ENCODE measurements at places on chromosomes 11 and 22.
A peak's percentile ranks its signal among the peaks of the same experiment; 100 is the strongest.

GRCh38 chr11:130175898-130176297 lies 16.3 kb downstream of the ST14 start:
- DNase-seq = no peak

GRCh38 chr11:29243616-29244015 lies 773.2 kb downstream of the KCNA4 start:
- DNase-seq = no peak

GRCh38 chr11:15882876-15883454 lies 473.4 kb downstream of the SOX6 start:
- DNase-seq = no peak

GRCh38 chr22:24751518-24751917 lies 23.0 kb downstream of the PIWIL3 start:
- DNase-seq = no peak

- DNase-seq = peak; percentile 15
These were observed 258.9 kb downstream of the BUD13 start for GRCh38 chr11:116513894-116514293.

- no peak for DNase-seq
These were observed 2.1 kb downstream of the ROBO4 start for GRCh38 chr11:124895471-124895971.

GRCh38 chr22:50398831-50399648 lies 55.9 kb downstream of the PPP6R2 start:
- no peak for DNase-seq

DNA sequence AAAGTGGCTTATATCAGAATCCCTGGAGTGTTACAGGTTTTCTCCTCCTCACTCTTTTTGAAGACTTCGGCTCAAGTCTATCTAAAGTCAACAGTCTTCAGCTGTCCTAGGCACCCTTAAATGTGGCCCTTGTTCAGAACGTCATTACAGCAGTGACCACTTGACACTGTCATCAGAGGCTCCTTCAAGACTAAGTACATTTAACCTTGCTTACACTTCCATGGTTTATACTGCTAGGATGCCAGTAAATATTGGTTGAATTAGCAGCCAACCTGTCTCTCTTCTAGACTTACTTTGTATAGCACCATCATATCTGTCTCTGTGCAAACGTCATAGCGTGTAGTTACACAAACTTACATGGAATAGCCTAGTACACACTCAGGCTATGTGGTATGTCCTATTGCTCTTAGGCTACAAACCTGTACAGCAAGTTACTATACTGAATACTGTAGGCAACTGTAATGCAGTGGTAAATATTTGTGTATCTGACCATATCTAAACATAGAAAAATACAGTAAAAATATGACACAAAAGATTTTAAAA lies 13.3 kb upstream of the C11orf91 start:
- DNase-seq = no peak

GRCh38 chr11:93623179-93623578 lies 38.3 kb upstream of the CEP295 start:
- DNase-seq = no peak

GRCh38 chr11:124172101-124172500 lies 11.0 kb upstream of the OR10D3 start:
- DNase-seq = no peak

GRCh38 chr11:86468169-86468568 lies 93.5 kb downstream of the CCDC81 start:
- DNase-seq = no peak

- peak; percentile 41 for DNase-seq
These were observed 4.3 kb upstream of the TRIM44 start for GRCh38 chr11:35658020-35658948.

DNA sequence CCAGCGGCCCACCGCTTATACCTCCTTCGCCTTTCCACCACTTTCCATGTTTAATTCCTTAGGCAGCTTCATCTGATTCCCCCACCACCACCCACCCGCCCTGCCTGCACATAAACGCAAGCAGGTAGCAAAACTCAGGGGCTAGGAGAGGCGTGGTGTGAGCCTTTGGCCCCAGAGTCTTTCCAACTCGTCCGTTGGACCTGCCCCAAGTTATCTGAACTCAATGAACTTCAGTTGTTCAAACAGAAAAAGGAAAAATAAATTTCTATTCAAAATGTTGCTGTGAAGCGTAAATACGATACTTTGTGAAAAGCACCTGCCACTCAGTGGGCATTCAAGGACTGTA lies 814 bp upstream of the CDON start:
- no peak for DNase-seq

DNA sequence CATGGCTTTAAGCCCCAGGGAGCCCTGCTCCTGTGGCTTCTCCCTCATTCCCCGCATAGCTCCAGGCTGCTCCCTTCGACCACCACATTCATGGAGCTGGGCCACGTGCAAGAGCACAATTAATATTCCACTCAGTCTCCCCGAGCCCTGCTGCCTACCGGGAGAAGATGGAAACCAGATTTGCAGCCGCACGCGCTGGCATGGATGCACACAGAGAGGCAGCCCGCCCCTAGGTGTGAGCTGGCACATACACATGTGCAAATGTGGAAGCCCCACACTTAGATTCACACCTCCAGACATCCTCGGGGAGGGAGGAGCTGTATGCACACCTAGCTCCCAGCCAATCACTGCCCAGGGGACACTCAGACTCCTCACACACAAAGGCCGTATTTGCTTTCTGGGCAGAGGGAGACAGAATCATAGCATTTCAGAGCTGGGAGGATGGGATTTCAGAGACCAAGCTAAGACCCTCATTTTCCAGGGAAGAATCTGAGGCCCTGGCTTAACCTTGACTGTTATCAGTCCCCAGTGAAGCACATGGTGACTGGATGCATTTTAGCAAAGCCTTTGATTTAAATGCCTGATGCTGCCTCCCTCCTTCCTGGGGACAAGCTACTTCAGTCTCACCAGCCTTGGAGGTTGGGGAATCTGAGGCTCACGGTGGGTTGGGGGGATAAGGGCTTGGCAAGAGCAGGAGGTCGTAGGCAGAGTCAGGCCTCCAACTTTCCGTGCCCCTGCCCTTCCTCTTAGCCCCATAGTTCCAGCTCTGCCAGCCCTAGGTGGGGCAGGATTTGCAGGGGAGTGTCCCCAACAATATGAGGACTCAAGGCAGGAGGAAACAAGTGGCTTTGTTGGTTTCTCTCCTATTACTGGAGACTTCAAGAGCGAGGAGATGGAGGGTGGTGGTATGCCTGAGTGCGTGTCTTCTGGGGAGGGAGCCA lies 5.3 kb upstream of the CREB3L1 start:
- DNase-seq = peak; percentile 43

DNA sequence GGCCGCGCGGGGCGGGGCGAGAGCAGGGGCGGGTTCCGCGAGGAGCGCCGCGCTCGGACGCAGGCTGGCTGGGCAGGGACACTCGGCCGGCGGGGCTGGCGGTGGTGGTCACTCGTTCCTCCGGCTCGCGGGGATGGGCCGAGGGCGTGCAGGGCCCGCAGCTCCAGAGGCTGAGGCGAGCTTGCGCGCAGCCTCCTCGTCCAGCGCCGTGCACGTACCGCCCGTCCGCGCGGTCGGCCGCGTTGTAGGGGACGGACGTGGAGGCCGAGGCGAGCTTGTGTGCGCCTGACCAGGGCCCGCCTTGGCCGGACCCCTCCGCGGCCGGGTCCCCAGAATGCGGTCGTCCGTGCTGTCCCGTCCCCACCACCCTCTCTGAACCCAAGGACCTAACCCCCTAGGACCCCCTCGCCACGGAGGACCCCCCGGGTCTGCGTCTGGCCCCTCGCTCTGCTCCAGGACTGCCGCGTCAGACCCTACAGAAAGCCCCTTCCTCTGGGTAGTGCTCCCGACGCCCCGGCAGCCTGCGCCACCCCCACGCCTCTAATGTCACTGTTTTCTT lies 569 bp upstream of the YPEL1 start:
- DNase-seq = no peak

DNA sequence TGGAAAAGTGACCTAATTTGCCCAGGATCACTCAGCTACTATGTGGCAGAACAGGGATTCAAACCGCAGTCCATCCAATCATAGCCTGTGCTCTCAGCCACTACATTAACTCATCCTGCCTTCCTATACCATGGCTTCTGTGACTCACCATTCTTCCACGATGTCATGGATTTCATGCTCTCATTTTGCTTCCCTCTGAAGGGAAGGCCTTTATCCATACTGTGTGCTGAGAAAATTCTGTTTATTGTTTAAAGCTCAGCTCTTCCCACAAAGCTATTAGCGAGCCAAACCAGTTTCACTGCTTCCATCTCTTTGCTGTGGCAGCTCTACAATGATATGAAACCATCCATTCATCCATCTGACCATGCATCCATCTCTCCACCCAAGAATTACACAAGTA lies 289.9 kb downstream of the TENM4 start:
- peak; percentile 62 for DNase-seq

GRCh38 chr11:70065318-70066135 lies 12.6 kb upstream of the ANO1 start:
- DNase-seq = no peak

- no peak for DNase-seq
These were observed 111.4 kb downstream of the SPON1 start for GRCh38 chr11:14073849-14074476.

- no peak for DNase-seq
These were observed 5.4 kb downstream of the PDE2A start for GRCh38 chr11:72668629-72669347.

DNA sequence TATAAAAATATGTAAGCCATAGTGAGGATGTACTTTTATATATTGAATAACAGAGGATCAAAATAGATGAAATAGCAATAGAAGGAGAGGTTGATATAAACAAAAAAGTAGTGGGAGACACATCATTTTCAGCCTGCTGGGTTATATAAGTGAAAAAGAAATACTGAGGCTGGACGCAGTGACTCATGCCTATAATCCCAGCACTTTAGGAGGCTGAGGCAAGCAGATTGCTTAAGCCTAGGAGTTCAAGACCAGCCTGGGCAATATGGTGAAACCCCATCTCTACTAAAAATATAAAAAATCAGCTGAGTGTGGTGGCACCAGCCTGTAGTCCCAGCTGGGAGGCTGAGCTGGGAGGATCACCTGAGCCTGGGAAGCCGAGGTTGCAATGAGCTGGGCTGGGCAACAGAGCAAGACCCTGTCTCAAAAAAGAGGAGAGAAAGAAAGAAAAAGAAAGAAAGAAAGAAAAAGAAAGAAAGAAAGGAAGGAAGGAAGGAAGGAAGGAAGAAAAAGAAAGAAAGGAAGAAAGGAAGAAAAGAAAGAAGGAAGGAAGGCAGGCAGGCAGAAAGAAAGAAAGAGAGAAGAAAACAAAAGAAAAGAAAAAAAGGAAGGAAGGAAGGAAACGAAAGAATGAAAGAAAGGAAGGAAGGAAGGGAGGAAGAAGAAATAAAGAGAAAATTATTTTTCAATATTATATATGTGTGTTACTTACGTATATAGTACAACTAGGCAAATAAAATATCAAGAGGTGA lies 7.0 kb upstream of the P2RY2 start:
- no peak for DNase-seq

DNA sequence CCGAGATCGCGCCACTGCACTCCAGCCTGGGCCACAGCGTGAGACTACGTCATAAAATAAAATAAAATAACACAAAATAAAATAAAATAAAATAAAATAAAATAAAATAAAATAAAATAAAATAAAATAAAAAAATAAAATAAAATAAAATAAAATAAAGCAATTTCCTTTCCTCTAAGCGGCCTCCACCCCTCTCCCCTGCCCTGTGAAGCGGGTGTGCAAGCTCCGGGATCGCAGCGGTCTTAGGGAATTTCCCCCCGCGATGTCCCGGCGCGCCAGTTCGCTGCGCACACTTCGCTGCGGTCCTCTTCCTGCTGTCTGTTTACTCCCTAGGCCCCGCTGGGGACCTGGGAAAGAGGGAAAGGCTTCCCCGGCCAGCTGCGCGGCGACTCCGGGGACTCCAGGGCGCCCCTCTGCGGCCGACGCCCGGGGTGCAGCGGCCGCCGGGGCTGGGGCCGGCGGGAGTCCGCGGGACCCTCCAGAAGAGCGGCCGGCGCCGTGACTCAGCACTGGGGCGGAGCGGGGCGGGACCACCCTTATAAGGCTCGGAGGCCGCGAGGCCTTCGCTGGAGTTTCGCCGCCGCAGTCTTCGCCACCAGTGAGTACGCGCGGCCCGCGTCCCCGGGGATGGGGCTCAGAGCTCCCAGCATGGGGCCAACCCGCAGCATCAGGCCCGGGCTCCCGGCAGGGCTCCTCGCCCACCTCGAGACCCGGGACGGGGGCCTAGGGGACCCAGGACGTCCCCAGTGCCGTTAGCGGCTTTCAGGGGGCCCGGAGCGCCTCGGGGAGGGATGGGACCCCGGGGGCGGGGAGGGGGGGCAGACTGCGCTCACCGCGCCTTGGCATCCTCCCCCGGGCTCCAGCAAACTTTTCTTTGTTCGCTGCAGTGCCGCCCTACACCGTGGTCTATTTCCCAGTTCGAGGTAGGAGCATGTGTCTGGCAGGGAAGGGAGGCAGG lies at the start of gene GSTP1:
GSTP1 (plus strand) TSS at position 566 of the 958 bp plus-strand sequence; CDS start at position 598, 32 bp downstream.
- peak; percentile 91 for DNase-seq

DNA sequence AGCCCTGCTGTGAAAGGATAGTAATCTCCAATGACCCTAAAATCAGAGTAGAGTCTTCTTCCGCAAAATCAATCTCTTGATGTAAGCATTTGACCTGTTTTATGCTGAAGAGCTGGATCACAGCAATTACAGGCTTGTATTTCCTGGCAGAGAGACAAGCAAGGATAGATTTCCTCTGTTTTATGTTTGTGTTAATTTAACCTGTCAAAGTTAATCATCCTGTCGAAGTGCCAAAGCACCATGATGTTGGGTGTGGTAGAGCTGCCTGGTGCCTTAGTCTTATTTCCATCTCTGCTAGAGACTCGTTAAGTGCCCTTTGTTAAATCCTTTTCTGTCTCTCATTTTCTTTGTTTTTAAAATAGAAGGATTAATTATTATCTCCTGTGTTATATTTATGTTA lies 248.1 kb downstream of the CNTN5 start:
- no peak for DNase-seq

GRCh38 chr11:86440843-86441242 lies 66.2 kb downstream of the CCDC81 start:
- DNase-seq = no peak

GRCh38 chr22:23499845-23500500 lies 80.1 kb downstream of the IGLL1 start:
- DNase-seq = no peak

DNA sequence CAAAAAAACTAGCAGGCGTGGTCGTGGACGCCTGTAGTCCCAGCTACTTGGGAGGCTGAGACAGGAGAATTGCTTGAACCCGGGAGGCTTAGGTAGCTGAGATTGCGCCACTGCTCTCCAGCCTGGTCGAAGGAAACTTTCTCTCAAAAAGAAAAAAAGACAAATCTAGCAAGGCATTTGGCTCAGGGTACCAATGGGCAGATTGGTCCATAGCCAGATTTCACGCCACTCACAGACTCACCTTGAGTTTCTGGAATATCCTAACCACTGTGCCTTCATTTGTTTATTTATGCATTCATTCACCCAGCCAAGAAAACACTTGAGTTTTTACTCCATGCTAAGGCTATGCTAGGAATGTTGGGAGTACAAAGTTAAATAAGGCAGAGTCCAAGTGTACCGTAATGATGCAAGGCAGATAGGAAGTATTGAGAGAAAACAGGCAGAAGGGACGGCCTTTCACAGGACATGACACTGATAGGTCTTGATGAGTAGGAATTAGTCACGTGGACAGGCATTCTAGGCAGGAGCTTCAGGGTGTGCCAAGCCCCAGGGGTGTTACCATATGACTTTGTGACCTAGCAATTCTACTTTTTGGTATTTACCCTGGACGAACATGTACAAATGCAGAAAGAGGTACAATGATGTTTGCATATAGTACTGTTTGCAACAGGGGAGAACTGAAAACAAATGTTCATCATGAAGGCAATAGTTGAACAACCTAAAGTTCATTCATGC lies 3.0 kb upstream of the PACSIN3 start:
- DNase-seq = peak; percentile 70
